ENCODE measurements at places on chromosomes 3 and 15.
A peak's percentile ranks its signal among the peaks of the same experiment; 100 is the strongest.

GRCh38 chr15:93882141-93882540 lies 349.2 kb upstream of the MCTP2 start:
- DNase-seq, result no peak

- DNase-seq, result no peak
These were observed 11.8 kb upstream of the PLXND1 start for GRCh38 chr3:129618186-129618820.

GRCh38 chr3:158443632-158444031 lies 127.4 kb upstream of the MLF1 start:
- DNase-seq, result no peak

DNA sequence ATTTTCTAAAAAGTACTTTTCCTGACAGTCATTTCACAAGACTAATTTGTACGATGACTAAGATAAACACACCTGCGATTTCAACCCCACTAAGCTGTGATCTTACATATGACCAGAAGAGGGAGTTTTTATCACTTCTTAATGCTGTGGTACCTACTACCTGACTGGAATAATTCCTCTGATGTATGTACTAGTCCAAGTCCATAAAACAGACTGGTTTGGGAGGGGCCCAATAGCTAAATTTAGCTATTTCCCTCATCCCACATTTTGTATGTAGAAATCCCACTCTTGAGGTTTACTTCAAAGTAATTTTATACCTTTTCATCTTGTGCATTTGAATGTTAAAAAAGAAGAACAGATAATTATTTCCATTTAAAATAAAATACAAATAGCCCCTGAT lies 49.7 kb upstream of the SCAANT1 start:
- DNase-seq, result no peak

DNA sequence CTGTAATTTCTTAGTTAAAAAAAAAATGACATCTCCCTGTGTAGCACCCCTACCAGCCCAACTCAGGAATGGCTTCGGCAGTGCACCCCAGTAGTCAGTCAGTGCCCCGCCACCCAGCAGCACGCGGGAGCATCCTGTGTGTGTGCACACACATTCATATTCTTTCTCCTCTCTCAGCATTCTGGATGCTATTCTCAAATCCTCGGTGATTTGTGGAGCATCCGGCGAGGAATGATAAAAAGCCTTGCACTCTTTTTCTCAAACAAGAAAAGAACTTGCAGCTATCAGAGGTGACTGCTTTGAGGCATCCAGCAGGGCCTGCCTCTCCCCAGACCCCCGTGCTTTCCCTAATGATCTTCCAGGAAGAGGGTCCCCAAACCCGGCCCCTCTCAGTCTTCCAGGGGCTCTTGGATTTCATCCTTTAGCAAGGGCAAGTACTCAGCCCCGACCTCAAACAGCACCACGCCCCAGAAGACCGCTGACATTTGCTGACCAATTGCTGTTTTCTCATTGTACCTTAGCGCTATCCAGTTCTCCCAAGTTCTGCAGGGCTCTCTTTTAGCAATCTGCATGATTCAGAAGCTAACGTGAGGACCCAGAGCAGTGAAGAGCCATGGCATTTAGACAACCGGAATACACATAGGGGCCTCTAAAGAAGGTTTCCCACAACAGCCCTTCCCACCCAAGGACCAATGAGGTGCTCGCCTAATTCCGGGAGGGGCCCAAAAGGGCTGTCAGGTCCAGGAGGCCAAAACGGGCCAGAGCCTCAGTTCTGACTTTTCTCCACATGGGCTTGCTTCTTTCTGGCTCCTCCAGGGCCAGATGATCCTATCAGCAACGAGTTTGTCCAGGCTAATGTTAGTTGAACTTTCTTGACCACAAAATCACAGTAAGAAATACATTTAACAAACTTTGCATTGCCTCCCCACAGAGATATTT lies 72.2 kb downstream of the FAM174B start:
- no peak for DNase-seq

- peak; percentile 8 for DNase-seq
These were observed 5.0 kb upstream of the CCR9 start for GRCh38 chr3:45881078-45882022.

GRCh38 chr3:72338942-72339669 lies 509.1 kb downstream of the SHQ1 start:
- DNase-seq, result no peak

DNA sequence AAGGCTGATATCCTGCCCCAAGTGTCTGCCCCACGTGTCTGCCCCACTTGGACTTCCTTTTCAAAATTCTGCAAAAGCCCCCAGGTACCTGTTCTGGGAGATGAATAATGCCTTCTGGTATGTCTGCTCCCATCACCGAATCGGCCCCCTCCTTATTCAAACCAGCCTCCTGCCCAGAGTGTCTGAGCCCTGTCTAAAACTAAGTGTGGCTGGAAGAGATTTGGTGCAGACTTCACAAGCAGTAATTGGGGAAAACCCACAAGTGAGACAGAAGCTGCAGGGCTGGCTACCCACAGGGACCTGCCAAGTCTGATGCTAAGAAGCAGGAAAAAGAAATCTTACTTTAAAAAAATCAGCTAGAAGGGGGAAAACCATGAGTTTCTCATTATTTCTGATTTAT lies 85.1 kb downstream of the DUT start:
- no peak for DNase-seq

DNA sequence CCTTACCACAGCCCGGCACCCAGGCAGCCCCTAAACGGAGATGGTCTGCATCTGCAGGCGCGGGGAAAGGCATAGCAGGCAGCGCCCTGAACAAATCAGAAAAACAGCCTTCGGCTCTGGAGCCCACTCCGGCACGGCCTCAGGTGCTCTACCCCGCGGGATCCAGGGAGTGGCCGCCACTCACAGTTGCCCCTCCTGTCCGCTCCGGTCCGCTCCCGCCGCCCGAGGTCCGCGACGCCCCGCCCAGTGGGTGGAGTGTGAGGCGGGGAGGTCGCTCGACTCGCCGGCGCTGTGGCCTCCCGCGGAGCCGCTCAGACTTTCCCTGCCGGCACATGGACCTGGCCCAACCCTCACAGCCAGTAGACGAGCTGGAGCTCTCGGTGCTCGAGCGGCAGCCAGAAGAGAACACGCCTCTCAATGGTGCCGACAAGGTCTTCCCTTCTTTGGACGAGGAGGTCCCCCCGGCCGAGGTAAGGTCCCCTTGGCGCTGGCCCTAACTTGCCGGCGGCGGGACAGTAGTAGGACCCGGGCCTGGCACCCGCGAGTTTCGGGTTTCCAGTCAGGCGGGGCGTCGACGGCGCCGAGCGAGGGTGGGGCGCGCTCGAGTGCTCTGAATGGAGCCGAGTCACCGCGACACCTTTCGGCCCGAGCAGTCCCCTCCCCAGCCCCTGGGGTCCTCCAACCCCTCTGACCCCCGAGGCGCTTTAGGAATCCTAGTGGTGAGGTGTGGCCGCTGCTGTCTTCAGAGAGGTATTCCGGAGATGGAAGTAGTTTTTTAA lies at the start of gene C3orf52:
C3orf52 (plus strand) TSS at position 314 of the 779 bp plus-strand sequence; CDS start at position 333, 19 bp downstream.
- no peak for DNase-seq

- no peak for DNase-seq
These were observed 3.7 kb downstream of the EHD4 start for GRCh38 chr15:41968701-41969100.

GRCh38 chr3:113659996-113660395 lies 36.4 kb downstream of the USF3 start:
- DNase-seq, result no peak

DNA sequence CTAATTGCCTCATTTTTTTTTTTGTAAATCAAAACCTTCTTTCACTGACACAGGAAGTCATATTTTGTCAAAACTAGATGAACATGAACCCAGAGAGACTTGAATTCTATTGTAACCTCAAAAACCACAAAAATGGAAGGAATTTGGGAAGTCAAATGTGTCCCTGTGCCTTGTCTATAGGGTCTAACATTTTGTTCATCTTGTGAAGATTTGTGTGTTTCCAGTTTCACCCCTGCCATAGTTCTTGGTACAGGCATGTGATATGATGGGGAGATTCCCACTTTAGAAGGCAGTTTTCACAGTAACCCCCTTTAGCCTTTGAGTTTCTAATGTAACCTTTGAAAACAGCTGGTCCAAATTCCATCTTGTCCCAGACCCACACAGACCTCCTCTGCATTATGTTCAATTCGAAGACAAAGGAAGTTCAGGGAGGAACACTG lies 318.5 kb upstream of the ADAMTS9 start:
- no peak for DNase-seq

GRCh38 chr15:84878504-84878903 lies 6.0 kb upstream of the SLC28A1 start:
- peak; percentile 35 for DNase-seq

DNA sequence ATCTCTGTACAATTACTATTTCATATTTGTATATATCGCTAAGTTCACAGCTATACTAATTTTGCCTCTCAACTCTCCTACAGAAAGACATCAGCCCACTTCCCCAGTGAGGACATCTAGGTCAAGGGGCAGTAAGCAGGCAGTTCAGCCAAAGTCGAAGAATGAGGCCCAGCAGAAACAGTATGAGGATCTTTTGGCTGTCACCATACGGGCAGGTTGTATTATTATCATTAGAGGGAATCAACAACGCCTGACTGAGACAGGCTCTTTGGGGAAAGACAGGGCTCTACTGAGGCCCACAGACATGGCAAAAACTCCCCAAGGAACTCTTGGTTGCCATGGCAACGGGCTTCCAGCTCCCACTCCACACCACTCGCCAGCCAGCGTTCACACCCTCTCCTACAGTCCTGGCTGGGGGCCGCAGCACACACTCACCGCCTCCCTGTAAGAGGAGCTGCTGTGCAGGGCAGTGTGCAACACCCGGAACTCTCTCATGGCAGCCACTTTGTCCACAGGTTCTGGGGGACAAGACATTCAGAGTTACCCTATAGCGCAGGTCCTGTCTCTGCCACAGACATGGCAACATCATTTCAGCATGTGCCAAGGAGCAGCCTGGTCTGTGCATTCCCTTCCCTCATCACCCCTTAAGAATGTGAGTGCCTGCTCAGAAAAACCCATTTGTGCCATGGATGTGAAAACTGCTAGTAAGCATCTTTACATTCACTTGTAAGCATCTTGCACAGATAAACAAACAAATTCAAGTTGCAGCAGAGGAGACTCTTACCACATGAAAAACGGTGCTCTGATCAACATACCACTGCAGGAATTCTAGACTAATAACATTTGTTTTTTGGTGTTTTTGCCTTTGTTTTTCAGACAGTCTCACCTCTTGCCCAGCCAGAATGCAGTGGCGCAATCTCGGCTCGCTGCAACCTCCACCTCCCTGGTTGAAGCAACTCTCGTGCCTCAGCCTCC lies 8.8 kb downstream of the UBL7 start:
- DNase-seq, result no peak

DNA sequence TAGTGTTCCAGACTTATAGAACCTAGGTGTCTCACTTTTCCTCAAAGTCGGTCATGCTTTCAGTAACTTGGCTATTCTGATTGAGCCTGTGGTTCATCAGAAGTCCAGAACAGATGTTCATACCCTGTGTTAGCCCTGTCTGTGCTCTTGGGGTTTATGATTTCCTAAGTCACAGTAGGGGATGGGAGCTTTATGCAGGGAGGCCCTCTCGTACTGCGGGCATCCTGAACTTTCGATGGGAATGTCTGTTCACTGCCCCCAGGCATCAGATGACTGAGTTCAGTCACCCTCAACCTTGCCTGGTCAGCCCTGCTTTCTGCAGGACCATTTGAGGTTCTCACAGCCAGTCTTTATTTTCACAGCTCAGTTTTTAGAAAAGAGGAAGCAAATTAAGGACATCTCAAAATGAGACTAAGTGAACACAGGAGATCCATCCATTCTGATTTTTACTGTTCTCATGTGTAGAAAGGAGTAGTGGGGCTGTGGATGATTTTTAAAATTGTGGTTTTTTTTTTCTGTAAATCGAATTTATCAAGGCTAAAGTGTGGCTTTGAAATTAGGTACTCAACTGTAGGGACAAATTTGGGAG lies 71.3 kb downstream of the CMTM8 start:
- DNase-seq, result no peak

DNA sequence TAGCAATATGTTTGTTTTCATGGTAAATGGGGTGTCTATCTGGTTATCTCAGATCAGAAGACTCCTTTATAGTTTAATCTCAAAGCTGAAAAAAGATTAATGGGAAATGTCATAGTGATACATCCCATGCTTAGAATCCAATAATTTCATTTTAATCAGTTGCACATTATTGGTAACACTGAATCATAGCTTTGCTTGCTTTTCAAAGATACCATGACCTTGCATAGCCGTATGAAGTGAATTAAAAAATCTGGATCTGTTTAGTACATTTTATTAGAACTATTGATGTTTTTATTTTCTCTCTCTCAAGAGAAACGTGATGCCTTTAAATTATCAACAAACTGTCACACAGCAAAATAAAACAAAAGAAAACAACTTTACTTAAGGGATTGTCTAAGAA lies 506.7 kb upstream of the SGO1 start:
- DNase-seq, result no peak

GRCh38 chr3:131669600-131669999 lies 166.8 kb upstream of the MRPL3 start:
- DNase-seq, result no peak

- no peak for DNase-seq
These were observed 402.2 kb downstream of the NR2F2 start for GRCh38 chr15:96732704-96733103.

DNA sequence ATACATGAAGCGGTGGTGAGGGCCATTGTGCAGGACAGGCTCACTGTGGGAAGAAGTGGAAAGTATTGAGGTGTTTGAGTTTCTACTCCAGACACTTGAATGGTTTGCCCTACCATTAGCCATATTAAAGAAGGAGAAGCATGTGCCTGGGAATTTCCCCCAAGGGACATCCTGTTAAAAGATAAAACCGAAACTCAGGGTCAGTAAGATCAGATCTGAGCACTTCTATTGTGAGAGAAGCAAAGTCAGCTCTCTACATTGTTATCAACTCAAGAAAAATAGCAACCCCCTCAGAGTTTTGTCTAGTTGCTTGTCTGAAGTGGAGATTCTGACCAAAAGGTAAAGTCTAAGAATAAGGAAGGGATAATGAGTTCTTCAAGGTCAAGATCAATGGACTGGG lies 269.8 kb downstream of the CHST2 start:
- DNase-seq, result no peak

DNA sequence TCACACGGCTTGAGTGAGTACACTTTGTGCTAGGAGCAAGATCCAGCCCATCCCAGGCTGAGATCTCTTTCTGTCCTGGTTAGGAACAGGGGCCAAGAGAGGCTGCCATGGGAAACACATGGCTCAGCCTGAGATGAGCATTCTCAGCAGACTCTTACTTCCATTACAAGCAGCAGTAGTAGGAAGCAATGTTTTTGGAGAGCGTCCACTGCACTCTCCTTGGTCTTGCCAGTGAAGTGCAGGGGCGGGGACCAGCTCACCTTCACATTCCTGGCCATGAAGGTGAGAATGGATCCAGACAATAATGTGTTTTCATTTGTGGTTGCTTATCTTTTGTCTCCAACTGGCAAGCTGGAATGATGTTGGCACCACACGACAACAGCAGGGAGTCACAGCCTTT lies 24.7 kb downstream of the ZNF80 start:
- DNase-seq, result no peak

- DNase-seq, result no peak
These were observed 123.8 kb downstream of the GMNC start for GRCh38 chr3:190738636-190739155.

- DNase-seq, result no peak
These were observed 562.6 kb downstream of the ZNF385D start for GRCh38 chr3:21188459-21188858.

GRCh38 chr3:4231041-4231440 lies 72.1 kb upstream of the SETMAR start:
- no peak for DNase-seq

GRCh38 chr15:101086394-101087171 lies 165.3 kb downstream of the CHSY1 start:
- no peak for DNase-seq

GRCh38 chr15:69920221-69920620 lies 177.5 kb downstream of the TLE3 start:
- DNase-seq, result no peak

- DNase-seq, result no peak
These were observed 179.8 kb downstream of the SNRPN start for GRCh38 chr15:25134546-25134945.

Measured in stimulated activated CD8-positive, alpha-beta memory T cell treated with anti-CD3 and anti-CD28 coated beads, Interleukin-15, amount 100 ng/mL, for 1 hour (primary cell).